ENCODE measurements at places on chromosomes 13 and 19. TPM values are rescaled to one million over a fixed set of nuclear protein-coding genes. Genes with fewer than 3 reads are reported as not detected.

GRCh38 chr13:85108356-85108755 is 690.9 kb downstream of the SLITRK6 start:
- no peak for DNase-seq

- DNase-seq = no peak
Observed at GRCh38 chr13:21234526-21234925, 58.1 kb downstream of the MRPL57 start.

GRCh38 chr19:52990759-52991418 is 22.8 kb upstream of the ERVV-1 start:
- no peak for DNase-seq

DNA sequence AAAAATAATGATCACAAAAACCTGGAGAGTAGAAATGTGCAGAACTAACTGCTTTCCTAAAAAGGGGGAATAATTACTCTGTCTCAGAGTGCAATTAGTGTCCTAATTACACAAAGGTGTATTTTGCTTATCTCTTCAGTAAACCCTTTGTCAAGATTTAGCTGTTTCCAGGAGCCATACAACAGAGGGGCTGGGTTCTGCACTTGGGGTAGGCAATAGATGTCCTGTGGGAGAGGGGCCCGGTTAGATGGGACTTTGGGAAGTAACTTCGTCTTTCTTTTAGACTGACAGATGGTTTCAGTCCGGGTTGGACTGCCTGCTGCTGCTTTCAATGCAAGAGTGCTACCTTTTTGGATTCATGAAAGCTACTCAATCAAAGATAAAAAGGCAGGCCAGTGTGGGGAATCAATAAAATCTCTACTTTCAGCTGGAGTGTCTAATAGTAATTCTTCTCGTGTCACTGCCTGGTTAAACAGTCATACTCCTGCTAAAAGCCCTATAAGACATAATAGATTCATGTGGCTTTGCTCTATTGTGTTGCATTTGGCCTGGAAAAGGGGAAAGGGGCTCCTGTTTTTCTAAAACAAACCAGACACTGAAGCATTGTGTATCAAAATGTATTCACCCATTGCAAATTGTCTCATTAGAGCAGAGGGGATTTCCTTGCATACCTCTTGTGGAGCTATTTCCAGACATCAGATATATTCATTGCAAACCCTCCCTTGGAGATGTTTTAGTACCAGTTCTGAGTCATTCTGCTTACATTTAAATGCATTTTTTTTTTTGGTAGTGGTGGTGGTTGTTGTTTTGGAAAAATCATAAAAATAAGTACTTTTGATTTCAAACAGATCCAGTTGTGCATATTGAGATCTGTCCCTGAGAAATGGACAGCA is 83.3 kb upstream of the PCDH8 start:
- no peak for DNase-seq

- DNase-seq = no peak
Observed at GRCh38 chr19:5914358-5914774, 312 bp downstream of the CAPS start.

DNA sequence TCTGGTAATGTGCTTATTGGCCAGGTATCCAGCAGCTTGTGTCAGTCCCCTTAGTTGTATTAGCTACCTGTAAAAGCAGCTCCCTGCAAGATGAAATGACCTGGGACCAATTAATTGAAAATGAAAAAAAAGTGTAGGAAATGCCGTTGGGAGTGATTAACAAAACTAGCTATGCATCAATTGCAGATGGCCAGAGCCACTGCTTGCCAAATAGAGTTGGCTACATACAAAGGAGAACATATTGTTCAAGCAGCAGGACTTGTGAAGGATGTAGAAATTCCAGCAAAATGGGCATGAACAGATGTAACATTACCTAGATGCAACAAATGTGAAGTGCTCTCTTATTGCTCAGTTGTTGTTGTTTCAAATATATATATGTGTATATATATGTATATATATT is 300.5 kb downstream of the PCDH17 start:
- no peak for DNase-seq

- DNase-seq = peak; percentile 97
Observed at GRCh38 chr19:43624933-43625332, 5.5 kb upstream of the ZNF428 start.

DNA sequence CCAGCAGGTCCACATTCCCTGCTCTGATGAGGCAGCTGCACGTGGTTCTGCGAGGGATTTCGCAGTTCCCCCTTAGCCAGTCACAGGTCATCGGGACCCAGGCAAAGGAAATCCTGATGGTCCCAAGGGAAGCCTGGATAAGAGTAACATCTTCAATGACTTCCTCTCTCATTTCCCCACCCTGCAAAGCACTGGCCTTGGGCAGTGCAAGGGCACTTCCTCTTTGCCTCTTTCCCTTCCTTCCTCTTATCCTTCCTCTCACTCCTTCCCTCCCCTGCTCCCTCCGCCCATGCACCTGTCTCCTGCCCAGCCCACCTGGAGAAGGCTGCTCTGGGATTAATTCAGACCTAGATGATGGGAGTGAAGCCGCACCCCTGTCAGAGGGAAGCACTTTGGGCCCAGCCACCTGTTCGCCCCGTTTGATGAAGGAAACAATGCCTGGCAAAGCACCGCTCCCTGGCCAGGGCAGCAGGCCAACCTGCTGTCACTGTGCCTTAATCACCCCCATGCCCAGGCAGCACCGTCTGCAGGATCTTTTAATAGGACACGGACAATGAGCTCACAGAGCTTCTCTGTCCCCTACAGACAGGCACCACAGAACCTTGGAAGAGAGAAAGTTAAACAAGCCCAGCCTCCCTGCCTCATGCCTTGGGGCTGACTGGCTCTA is 113.5 kb upstream of the PABPC3 start:
- DNase-seq = no peak

- no peak for DNase-seq
Observed at GRCh38 chr19:2982983-2983350, 5.6 kb downstream of the TLE6 start.

- no peak for DNase-seq
Observed at GRCh38 chr19:47491358-47492136, 7.5 kb upstream of the KPTN start.

GRCh38 chr19:40256512-40256911 is 28.6 kb downstream of the AKT2 start:
- DNase-seq = no peak

The SIGLEC9 gene
- not detected for total RNA-seq

The ZNF90 gene
- 3.5 TPM for total RNA-seq

The CLIP3 gene
- total RNA-seq = 1.5 TPM

The BRME1 gene
- 3.4 TPM for total RNA-seq

The ZNF283 gene
- 2.0 TPM for total RNA-seq

The ACER1 gene
- not detected for total RNA-seq

The RNF113B gene
- not detected for total RNA-seq

The ZGLP1 gene
- total RNA-seq = 0.85 TPM
